Astrocyte of the hippocampus (primary cell): ENCODE measurements at places on chromosomes 11 and 22.
A peak's percentile ranks its signal among the peaks of the same experiment; 100 is the strongest.

- DNase-seq = no peak
Measured at GRCh38 chr11:67610302-67610868, 3.6 kb downstream of the NDUFV1 start.

- DNase-seq = peak; percentile 49
Measured at GRCh38 chr11:5367448-5368074, 16.1 kb upstream of the OR51M1 start.

- DNase-seq = peak; percentile 29
Measured at GRCh38 chr11:95499516-95500135, 268.6 kb upstream of the SESN3 start.

- peak; percentile 96 for DNase-seq
Measured at GRCh38 chr22:36065775-36066544, 37.3 kb upstream of the RBFOX2 start.

- peak; percentile 18 for DNase-seq
Measured at GRCh38 chr11:130156108-130157022, 3.2 kb upstream of the ST14 start.

DNA sequence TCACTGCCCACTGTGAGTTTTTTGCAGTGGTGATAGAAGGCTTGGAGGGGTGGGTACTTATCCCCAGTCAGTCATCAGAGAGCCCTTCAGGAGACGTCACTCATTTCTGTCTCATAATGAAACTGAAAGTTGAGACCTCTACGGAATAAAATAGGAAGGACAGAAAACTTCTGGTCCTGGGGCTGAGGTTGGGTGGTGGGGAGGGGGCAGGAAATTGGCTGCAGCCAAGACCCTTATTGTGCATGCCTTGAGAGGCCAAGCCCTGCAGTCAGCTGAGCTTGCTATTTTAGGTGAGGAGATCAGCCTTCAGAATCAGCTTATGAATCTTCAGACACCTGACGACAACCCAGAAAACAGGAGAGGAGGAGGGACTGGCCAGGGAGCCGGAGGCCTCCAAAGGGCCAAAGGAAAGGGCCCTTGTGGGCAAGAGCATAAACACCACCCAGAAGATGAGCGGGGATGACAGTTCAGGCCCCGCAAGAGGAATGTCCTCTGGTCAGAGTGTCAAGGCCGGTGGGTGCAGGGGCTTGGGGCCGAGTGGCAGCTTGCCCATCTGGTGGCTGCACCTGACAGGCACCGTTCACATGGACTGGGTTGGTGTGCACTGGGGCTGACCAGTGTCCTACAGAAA is 17.9 kb upstream of the ADA2 start:
- no peak for DNase-seq

GRCh38 chr11:36074941-36075431 is 131.1 kb downstream of the LDLRAD3 start:
- DNase-seq = peak; percentile 71

DNA sequence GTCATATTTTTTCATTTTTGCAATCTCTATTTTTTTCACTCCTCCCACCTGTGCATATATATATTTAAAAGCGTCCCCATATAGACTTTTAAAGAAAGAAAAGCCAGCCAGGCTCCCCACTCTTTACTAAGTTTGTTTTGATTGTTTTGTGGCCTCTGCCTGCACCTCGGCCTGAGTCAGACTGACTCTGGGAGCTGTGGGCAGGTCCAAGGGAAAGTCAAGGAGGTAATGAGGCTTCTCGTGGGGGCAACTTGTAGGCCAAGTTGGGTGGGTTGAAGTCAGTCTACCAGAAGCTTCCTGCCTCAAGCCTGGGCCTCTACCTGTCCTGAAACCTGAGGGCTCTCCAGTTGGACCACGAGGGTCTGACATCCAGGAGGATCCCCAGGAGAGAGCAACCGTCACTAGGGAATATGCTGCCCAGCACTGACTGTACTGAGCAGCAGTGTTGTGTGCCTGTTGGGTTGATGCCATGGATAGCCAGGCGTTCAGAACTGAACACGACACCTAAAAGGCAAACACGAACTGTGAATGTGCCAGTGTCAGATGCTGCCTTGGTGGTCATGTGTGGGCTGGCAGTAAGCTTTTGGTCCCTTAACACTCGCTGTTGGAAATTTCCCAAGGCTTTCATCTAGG is 58.8 kb downstream of the BMAL1 start:
- DNase-seq = peak; percentile 69

DNA sequence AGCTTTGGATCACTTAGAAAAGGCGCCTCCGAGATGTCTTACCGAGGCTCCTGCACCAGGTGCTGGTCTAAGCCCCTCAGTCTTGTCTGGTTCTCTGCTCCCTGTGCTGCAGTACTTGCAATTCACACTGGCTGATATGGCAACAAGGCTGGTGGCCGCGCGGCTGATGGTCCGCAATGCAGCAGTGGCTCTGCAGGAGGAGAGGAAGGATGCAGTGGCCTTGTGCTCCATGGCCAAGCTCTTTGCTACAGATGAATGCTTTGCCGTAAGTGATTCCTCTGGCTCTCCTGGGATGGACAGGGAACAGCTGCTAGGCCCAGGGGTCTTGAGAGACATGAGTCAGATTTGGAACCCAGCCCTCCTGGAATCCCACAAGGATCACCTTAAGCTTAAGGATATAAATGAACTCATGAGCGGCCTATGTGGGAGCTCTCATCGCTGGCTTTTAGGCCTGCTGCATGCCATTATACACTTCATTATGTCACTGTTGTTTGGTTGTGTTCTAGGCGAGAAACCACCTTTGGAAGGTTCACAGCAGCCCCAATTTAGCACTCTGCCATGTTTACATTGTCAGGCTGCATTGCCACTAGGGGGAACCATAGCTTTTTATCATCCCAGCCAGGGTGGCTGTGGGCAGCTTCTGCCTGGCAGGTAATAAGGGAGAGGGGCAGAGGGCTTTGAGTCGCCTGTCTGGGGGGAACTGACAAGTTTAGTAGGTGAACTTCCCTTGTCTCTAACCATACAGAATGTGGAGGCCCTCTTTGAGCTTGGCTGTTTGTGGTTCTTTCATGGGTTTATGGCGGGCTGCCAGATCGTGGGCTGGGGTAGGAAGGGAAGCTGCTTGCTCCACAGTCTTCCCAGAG is 8.5 kb downstream of the ACAD8 start:
- peak; percentile 34 for DNase-seq

DNA sequence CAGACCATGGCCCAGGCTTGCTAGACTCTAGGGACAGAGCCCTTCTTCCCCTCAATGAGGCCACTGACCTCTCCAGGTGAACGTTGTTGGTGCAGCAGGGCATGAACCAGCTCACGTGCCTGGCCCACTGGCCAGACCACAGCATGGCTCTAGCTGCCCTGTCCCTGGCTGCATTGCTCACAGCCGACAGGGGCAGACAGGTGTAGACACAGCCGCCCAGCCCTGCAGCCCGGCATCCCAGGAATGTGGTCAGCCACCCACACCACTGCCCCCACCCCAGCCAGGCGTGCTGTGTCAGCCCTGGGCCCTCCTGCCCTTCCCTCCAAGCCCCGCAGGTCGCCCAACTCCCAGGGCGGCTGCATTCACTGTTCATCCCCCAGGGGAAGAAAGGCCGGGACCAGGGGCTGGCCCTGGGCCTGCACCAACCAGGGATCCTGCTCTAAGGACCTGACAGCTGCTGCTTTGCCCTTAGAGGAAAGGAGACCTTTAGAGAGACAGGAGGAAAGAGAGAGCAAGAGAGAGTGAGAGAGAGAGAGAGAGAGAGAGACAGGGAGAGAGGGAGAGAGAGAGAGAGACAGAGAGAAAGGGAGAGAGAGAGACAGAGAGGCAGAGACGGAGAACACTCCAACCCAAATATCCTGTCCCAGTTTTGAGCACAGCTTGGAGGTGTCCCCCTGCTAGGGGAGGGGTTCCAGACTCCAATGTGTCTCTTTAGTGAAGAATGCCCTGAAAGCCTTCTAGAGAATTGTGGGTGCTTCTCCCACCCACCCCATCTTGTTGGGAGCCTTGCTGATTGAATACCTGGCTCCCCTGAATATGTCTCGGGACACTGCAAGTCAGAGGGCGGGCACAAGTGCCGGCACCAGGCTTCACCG is 44.2 kb upstream of the LINC01488 start:
- DNase-seq = peak; percentile 91

- no peak for DNase-seq
Measured at GRCh38 chr11:67309166-67309565, 5.8 kb downstream of the SSH3 start.

DNA sequence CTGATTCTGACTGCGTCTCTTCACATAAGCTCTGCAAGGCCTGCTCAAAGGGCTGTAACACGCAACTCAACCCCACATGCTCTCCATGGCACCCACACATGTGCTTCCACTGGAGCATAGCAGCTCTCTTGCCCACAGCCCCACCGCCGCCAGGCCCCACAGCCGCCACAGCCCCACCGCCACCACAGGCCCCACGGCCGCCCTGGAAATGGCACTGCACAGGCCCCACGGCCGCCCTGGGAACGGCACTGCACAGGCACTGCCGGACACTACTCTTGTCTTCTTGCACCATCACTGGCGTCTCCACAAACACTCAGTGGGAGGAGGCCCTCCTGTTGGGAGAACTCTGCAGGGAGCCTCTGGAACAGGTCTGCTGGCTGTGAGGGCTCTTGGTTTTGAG is 8.6 kb downstream of the MOB2 start:
- no peak for DNase-seq

- no peak for DNase-seq
Measured at GRCh38 chr22:24165673-24166072, 15.6 kb upstream of the SUSD2 start.

GRCh38 chr11:16002942-16003341 is 353.4 kb downstream of the SOX6 start:
- DNase-seq = no peak

- peak; percentile 34 for DNase-seq
Measured at GRCh38 chr11:69799582-69799981, 19.6 kb downstream of the FGF3 start.

DNA sequence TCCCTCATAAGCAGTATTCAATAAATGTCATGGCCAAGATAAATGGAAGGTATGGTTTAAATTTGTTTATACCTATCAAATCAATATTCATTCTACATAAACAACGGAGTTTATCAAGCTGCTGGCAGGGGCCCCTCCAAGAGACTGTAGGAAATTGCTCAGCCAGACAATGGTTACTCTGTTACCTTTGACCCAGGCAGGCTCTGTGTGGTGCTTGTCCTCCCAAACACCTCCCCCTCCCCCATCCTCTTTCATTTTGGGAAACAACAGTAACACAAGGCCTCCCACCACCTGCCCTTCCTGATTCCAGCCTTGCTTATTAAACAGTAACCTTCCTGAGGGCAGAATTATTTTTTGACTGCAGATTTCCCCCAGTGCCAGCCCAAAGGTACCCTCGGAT is 10.5 kb upstream of the ZBTB16 start:
- DNase-seq = no peak

DNA sequence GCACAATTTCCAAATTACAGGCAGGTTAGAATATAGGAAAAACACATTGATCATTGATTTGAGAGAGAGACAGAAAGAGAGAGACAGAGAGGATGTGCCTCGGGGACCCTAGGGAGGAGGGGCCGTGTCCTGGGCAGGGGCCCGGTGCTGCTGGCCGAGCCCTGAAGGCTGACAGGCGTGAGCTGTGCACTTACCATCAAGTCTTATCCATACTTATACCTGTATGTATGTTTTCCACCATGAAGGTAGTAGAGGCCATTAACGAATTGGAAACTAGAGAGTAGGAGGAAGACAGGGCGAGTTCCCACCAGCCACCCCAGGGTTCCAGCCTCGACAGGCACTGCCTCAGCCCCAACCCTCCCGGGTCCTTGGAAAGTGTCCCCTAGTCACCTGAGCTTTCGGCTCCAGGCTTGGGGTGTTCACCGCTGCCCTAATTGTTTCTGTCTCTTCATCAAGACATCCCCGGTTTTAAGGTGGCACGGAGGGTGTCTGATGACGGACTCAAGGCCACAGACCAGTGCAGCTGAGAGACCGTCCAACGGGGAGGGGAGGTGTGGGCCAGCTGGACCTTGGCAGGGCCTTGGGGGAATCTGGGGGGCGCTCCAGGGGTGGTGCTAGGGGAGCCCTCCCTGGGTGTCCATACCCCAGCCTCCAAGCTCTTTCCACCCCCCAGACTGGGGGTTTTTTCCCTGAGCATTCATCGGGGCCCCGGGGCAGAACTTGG is 431.3 kb downstream of the TBC1D22A start:
- DNase-seq = no peak

DNA sequence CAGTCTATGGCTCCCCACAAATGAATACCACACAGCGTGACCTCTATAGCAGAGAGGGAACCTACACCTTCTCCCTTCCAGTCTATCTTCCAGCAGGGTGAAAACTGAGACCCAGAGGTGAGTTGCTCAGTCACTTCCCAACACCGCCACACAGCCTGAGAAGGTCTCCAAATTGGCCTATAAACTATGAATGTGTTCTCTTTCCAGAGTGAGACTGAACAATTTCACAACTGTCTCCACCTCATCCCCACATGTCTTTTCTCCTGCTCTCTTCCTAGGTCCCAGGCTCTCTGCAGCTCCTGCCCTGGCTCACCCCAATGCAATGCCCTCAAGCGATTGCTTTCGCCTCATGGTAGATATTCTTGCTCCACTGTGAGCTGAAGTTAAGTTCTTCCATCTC is 14.0 kb downstream of the CLMP start:
- DNase-seq = no peak

- no peak for DNase-seq
Measured at GRCh38 chr11:64848826-64849597, 4.6 kb upstream of the CDC42BPG start.

DNA sequence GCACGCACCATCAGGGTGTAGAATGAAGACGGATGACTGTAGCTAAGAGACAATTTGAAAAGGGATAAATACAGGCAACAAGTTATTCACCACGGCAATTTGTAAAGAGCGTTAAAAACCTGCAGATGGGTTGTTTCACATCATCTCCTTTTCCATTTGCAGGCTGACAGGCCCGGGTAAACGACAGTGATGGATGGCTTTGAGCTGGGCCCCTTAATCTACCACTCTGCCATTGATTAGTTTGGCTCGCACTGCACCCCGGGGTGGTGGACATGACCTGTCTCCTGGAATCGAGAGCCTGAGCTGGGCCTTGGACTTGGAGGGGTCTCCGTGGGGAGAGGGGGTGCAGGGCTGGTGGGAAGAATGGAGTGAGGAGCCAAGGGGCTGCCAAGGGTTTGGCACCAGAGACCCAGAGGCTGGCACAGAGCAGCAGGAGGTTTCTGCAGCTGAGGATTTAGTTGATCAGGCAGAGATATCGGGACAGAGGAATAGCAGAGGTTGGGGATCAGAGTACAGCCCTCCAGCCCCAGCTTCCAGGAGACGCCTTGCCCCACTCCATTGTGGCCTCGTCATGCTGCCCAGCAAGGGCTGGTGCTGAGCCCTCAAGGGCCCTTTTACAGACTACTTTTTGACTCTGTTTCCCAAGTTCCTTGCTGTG is 110.6 kb upstream of the NECTIN1 start:
- no peak for DNase-seq
